ENCODE measurements at places on chromosomes 7 and 10.

- DNase-seq, result peak; percentile 23
These were observed 80.1 kb upstream of the PRSS1 start for GRCh38 chr7:142669074-142669654.

GRCh38 chr10:119466076-119466475, 76.4 kb downstream of the RGS10 start:
- DNase-seq, result no peak

GRCh38 chr7:134480730-134481129, 21.8 kb upstream of the AKR1B1 start:
- DNase-seq, result peak; percentile 47

DNA sequence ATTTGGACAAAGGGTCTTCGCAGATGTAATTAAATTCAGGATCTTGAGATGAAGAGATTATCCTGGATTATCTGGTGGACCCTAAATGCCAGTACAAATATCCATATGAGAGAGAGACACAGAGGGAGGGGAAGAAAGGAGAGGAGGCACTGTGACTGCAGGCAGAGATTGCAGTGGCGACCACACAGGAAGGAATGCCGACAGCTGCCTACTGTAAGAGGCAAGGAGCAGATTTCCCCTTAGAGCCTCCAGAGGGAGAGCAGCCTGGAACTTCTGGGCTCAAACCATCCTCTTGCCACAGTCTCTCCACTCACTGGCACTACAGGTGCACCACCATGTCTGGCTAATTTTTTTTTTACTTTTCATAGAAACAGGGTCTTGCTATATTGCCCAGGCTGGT, 152.3 kb downstream of the SDK1 start:
- no peak for DNase-seq

GRCh38 chr7:50838675-50839377, 56.1 kb upstream of the GRB10 start:
- no peak for DNase-seq

DNA sequence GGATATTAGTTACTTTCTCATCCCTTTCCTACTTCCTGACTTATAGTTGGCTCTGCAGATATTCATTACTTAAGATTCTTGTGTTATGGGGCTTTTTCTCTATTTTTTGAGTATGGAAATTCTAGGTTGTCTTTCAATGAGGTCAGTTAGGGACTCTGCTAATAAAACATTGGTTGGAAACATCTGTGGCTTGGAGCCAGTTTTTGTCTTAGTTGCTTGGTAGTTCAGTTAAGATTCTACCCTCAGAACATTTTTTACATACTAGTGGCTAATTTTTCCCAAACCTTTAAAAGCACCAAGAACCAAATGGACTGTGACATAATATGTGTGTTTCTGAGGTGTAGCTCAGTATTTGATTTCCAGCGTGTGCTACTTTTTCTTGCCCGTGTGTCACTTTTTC, 305.6 kb upstream of the FZD1 start:
- no peak for DNase-seq
